ENCODE measurements at places on chromosomes 6 and 20. TPM values are rescaled to one million over a fixed set of nuclear protein-coding genes. Genes with fewer than 3 reads are reported as not detected.

Gene TRAPPC3L
- 0.13 TPM for total RNA-seq

Gene CFB
- 20.3 TPM for total RNA-seq

Gene GCM1
- not detected for total RNA-seq

Gene EEF1A2
- total RNA-seq = 0.06 TPM

Gene HLA-G
- total RNA-seq = not detected

Gene SLA2
- total RNA-seq = not detected

Gene FAM83B
- total RNA-seq = not detected

Gene TRIM31
- total RNA-seq = not detected

Gene SLPI
- total RNA-seq = not detected

Gene ALDH8A1
- total RNA-seq = 0.92 TPM

Gene TTLL9
- total RNA-seq = 0.06 TPM

Gene RNF8
- 18.2 TPM for total RNA-seq

Gene SLC35F1
- total RNA-seq = not detected

Gene MYH7B
- total RNA-seq = 0.12 TPM

Gene MCHR2
- not detected for total RNA-seq

Gene THEMIS
- not detected for total RNA-seq

Gene GHRH
- total RNA-seq = not detected

Gene XKR7
- not detected for total RNA-seq

Gene HLA-DQA2
- not detected for total RNA-seq

Gene OR2H1
- not detected for total RNA-seq

Gene MANEA
- total RNA-seq = 15.9 TPM

Gene ZNF292
- total RNA-seq = 13.9 TPM

Gene GSS
- total RNA-seq = 64.9 TPM

Gene KCNK16
- total RNA-seq = not detected

Gene SMLR1
- not detected for total RNA-seq

Gene PLG
- total RNA-seq = not detected

Gene ANKRD66
- total RNA-seq = not detected

Gene DNPH1
- 42.3 TPM for total RNA-seq

Gene C6orf141
- total RNA-seq = 0.25 TPM

Gene SENP6
- total RNA-seq = 56.8 TPM

Gene OR2W1
- not detected for total RNA-seq

Gene DSN1
- 12.9 TPM for total RNA-seq

Gene METTL24
- 2.1 TPM for total RNA-seq

Gene CTSZ
- 297 TPM for total RNA-seq

Gene POLR3F
- total RNA-seq = 10.8 TPM

Gene TNXB
- total RNA-seq = 33.9 TPM

Gene BYSL
- total RNA-seq = 10.6 TPM

Gene AIF1
- not detected for total RNA-seq

Gene PSORS1C2
- not detected for total RNA-seq

Gene PI16
- under 0.01 TPM for total RNA-seq

Gene TMEM63B
- 19.4 TPM for total RNA-seq

Gene RSPO4
- not detected for total RNA-seq

Gene FAM184A
- 1.2 TPM for total RNA-seq

Gene SEMG1
- not detected for total RNA-seq

Gene ANKRD6
- total RNA-seq = 12.3 TPM

Gene PACRG
- 0.12 TPM for total RNA-seq

Gene ADGRF5
- 1.1 TPM for total RNA-seq

Gene PCNA
- 134 TPM for total RNA-seq

Gene GABRR1
- total RNA-seq = not detected

Gene NMBR
- 0.12 TPM for total RNA-seq

Gene OXT
- total RNA-seq = not detected

Gene MACROD2
- total RNA-seq = 0.56 TPM

Gene EFCAB8
- 0.50 TPM for total RNA-seq

Gene OR5V1
- total RNA-seq = not detected

Gene EYS
- total RNA-seq = under 0.01 TPM

Gene NT5E
- 509 TPM for total RNA-seq

Gene HSPA1A
- 108 TPM for total RNA-seq

Gene ZBP1
- not detected for total RNA-seq

Gene MUCL3
- not detected for total RNA-seq

Gene UST
- total RNA-seq = 32.4 TPM
